ENCODE measurements at places on chromosomes 16 and 17.

DNA sequence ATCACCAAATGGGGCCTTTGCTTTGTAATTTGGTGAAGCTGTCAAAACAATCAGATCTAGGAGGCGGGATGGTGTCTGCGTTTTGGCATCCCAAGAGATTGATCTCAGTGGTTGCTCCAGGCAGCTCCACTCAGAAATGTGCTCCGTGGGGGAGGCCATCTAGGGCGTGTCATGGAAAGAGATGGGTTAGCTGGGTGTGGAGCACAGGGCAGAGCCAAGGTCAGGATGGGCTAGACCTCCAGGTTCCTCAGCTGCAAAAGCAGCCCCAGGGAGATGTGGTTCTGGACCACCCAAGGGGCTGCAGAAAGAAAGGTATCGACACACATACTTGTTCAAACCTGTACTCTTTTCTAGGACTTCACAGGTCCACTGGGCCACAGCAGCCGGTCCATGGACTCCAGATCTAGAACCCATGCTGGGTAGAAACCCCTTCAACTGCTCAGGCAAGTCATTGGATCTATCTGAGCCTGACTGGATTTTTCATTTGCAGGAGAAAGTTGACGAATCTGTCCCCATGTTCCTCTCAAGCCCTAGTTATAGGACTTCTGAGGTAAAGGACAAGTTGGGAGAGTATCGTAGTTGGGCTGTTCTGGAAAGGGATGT, 270.2 kb upstream of the RPL38 start:
- no peaks in the 10 kb centered on the region for H3K27me3 ChIP-seq
- H3K4me3 ChIP-seq, result no peak overlapping the region
- no peaks in the 10 kb centered on the region for H3K36me3 ChIP-seq
- no peaks in the 10 kb centered on the region for H3K4me1 ChIP-seq
- no peak for DNase-seq
- H3K27ac ChIP-seq, result no peak overlapping the region

DNA sequence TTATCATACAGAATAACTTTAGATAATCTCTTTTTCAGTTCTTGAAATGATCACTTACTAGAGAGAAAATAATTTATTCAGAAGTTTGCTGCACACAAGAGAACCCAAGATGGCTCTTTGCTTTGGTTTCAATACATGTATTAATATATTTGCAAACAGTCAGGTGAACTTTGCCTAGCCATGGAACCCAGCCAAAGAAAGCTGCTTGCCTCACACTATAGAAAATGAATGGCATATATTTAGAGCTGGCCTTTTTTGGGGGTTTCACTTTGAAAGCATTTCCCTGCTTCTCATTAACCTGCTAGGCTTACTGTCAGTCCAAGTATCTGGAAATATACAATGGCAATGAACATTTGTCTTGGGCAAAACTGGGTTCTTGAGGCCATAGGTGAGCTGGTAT, 75.3 kb downstream of the MRTFB start:
- no peaks in the 10 kb centered on the region for H3K36me3 ChIP-seq
- no peak for DNase-seq
- H3K4me1 ChIP-seq, result no peaks in the 10 kb centered on the region
- H3K27ac ChIP-seq, result no peak overlapping the region
- H3K27me3 ChIP-seq, result no peaks in the 10 kb centered on the region

GRCh38 chr17:47267354-47267828, 13.8 kb downstream of the ITGB3 start:
- no peak for DNase-seq
- no peaks in the 10 kb centered on the region for H3K4me1 ChIP-seq
- H3K36me3 ChIP-seq, result no peaks in the 10 kb centered on the region
- H3K4me3 ChIP-seq, result no peak overlapping the region

DNA sequence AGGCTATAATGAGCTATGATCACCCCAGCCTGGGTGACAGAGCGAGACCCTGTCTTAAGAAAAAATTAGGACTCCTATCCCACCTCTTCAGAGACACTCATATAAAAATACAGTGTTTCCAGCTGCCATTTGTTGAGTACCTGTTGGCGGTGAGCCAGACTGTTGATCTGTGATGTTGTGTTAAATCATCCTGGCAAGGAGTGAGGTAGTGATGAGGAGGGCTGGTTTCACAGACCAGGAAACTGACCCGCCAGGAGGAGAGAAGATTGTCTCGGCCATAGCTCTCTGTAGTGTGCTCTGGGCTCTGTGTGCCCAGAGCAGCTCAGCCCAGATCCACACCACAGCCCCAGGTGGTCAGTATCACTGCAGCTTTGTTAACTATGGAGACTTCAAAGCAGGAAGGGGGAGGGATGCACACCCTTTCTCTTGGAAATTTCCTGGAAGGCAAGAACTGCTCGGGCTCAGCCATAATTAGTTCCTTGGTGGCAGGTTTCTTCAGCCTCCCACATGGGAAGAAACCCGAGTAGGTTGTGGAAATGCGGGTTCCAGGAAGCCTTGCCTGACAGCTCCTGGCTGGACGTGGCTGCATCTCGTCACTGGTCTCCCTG, 343.0 kb downstream of the SNX29 start:
- no peaks in the 10 kb centered on the region for H3K4me1 ChIP-seq
- no peaks in the 10 kb centered on the region for H3K27me3 ChIP-seq
- H3K36me3 ChIP-seq, result no peaks in the 10 kb centered on the region
- H3K4me3 ChIP-seq, result no peak overlapping the region
- H3K27ac ChIP-seq, result no peak overlapping the region

Measured in Peyer's patch (tissue), 4 donors.